Hindlimb muscle (tissue), 1 donor: ENCODE measurements at places on chromosomes 2 and 18.

DNA sequence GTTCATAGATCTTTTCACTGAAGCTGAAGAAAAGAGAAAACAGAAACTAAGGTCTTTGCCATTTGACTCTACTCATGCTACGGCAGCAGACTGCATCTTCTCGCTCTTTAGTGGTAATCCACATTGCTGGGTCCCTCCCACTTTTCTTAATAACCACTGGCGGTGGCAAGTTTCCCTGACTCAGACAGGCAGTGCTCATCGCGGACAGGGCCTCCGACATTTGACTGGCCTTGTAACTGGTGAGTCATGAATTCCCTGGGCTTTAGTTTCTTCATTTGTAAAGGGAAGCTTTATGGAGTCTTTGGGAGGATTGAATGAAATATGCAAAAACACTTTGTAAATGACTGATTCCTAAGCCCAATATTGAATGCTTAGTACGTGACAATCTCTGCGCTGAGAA is 238.2 kb upstream of the RBBP8 start:
- DNase-seq: peak; percentile 26

GRCh38 chr2:33008716-33009115 is 62.0 kb downstream of the LTBP1 start:
- no peak for DNase-seq

- no peak for DNase-seq
These were observed 176.2 kb downstream of the TRABD2A start for GRCh38 chr2:84704505-84705244.

- DNase-seq: no peak
These were observed 516.5 kb downstream of the XIRP2 start for GRCh38 chr2:167404627-167405284.

GRCh38 chr18:58125183-58125582 is 81.2 kb downstream of the NEDD4L start:
- no peak for DNase-seq

- DNase-seq: no peak
These were observed 9.6 kb downstream of the IMMT start for GRCh38 chr2:86185517-86186212.

- peak; percentile 65 for DNase-seq
These were observed 1.9 kb downstream of the CLK1 start for GRCh38 chr2:200862532-200863000.

- no peak for DNase-seq
These were observed 6.2 kb downstream of the STK39 start for GRCh38 chr2:168241208-168241607.

GRCh38 chr2:111106706-111107105 is 14.0 kb upstream of the BCL2L11 start:
- DNase-seq: no peak

DNA sequence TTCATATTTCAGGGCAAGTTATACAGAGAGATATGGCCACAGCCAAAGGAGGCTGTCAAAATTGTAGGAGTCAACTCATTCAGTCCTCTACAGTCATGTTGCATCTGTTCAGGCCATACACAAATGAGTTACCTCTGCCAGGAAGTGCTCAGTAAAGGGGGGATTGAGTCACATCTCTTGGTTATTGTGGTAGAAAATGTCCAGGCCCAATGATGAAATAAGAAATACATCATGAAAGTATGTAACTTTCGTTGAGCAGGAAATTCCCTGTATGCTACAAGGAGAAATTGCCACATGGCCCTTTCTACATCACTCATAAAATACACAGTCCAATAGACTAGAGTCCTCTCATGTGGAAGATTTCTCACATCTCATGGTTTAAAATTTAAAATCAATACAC is 103.9 kb upstream of the COL3A1 start:
- no peak for DNase-seq

GRCh38 chr2:42369532-42370229 is 8.7 kb upstream of the COX7A2L start:
- no peak for DNase-seq

- DNase-seq: peak; percentile 10
These were observed 14.6 kb upstream of the ACOXL start for GRCh38 chr2:110717734-110718133.

DNA sequence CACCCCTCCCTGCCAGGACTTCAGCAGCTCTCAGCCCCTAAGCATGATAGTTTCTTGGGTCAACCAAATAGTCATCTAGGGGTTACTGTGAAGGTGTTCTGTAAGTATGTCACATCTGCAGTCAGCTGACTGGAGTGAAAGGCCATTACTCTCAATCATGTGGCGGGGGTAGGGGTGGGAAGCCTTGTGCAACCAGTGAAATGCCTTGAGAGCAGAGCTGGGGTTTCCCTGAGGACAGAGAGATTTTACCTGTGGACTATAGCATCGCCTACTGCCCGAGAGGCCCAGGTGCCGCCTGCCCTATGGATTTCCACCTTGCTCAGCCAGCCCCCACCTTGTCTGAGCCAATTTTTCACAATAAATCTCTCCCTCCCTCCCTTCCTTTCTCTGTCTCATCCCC is 20.9 kb upstream of the KLF11 start:
- no peak for DNase-seq

- no peak for DNase-seq
These were observed 96.4 kb downstream of the COBLL1 start for GRCh38 chr2:164745012-164745797.

- no peak for DNase-seq
These were observed 192.9 kb downstream of the NCK2 start for GRCh38 chr2:105937498-105938097.

DNA sequence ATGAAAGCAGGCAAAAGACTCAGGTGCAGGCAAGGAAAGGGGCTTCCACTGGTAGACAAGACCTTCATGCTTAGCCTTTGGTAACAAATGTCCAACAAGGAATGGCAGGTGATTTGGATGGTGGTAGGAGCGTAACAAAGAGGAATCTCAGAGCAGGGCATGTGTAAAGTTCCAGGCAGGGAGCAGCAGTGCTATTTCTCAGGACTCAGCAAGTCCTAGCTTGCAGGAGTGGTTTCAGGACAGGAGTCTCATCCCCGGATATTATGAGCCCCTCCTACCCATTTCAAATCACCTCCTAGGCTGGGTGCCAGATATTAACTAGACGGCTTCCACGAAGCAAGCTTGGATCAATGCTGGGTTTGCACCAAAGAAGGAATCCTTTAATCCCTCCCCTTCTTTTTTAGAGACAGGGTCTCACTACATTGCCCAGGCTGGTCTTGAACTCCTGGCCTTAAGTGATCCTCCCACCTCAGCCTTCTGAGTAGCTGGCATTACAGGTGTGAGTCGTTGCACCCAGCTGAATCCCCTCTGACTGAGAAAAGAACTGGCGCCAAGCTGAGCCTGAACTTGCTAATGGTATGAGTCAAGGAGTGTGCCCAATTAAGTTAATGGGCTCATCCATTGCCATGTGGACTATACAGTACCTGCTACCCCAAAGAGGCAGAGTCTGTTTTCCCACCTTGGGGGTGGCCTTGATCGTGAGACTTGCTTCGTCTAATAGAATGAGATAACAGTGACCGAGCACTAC is 190.3 kb downstream of the ARL4C start:
- no peak for DNase-seq

GRCh38 chr18:57624988-57625387 is 3.4 kb upstream of the NARS1 start:
- DNase-seq: no peak
